ENCODE measurements at places on chromosomes 1 and 21. TPM values are rescaled to one million over a fixed set of nuclear protein-coding genes. Genes with fewer than 3 reads are reported as not detected.
A peak's percentile ranks its signal among the peaks of the same experiment; 100 is the strongest.

Gene CYP4X1
- total RNA-seq = 16.5 TPM

GRCh38 chr1:164534863-164535610, 23.9 kb upstream of the PBX1 start:
- no peak for DNase-seq

DNA sequence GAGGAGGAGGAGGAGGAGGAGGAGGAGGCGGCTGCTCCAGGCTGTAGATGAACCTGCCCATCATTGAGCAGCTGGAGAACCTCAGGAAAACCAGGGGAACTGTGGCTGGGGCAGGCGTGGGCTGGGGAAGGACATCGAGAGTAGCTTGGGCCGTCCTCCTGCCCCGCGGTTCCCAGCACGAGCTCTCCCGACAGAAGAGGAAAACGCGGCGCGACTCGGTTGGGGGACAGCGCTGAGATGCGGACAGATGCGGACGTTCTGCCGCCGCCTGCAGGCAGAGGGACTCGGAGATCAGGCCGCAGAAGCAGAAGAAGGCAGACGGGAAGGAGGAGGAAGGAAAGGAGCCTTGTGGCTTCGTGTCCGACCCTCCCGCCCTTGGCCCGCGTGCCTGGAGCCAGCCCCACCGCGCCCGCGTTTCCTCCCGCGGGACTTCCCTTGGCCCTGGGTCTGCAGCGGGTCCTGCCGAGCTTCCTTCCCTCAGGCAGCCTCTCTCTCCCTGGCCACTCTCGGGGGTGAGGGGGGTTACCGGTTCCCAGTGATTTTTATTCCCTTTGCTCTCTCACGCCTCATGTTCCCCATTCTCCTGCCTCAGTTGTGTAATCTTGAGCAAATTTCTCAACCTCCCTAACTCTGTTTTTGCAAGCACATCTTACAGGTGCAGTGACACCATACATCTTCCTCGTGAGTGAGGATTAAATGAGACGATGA, 1.7 kb upstream of the TNFRSF9 start:
- peak; percentile 81 for DNase-seq

DNA sequence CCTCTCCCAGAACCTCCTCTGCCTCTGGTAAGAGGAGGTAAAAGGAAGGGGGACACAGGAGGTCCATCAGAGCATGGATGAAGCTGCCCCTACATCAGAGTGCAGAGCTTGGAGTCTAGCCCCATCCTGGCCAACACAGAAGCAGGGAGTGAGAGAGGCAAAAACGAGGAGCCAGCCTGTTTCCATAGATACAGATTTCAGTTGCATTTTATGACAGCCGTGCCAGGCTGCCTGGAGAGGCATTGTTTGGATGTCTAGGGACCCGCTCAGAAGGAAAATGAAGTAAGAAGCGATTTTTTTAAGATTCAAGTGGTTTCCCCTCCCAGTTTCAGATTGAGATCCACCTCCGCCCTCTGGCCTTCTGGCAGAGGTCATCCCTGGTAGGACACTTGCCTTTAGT, 11.5 kb upstream of the GJA8 start:
- no peak for DNase-seq

- no peak for DNase-seq
Measured at GRCh38 chr1:22077728-22078127, 25.2 kb downstream of the CDC42 start.

Measured in stomach (tissue), 19 donors.